ENCODE measurements at places on chromosomes 7 and 10.

DNA sequence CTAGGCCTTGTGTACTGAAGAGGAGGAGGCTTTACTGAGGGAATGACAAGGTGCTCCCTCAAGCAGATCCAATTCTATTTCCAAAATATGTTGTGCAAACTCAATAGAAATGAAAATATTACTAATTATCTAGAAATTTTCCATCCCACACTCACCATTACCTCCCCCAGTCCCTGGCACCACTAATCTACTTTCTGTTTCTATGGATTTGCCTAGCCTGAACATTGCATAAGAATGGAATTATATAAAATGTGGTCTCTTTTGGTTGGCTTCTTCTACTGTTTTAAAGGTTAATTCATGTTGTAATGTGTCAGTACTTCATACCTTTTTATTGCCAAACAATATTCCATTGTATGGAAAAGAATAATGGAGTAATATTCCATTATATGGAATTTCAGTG is 18.7 kb upstream of the NUB1 start:
- DNase-seq, result no peak

GRCh38 chr10:132994185-132994796 is 51.9 kb upstream of the CFAP46 start:
- no peak for DNase-seq

DNA sequence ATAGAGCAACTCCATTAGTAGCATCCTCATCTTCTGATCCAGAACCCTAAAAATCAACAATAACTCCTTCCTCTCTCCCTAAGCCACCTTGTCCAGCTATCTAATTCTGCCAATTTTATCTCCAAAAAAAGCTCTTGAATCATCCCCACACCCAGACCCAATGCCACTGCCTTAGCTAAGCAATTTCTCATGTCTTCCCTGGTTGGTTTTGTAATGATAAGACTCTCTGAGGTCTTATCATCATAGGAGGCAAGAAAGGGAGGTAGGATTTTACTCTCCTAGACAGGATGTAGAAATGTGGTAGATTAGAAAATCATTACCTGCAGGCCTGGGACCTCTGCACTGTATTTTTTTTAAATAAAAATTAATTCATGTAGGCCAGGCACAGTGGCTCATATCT is 283.5 kb upstream of the NEBL start:
- no peak for DNase-seq

GRCh38 chr7:146862415-146862814 is 745.8 kb downstream of the CNTNAP2 start:
- no peak for DNase-seq

DNA sequence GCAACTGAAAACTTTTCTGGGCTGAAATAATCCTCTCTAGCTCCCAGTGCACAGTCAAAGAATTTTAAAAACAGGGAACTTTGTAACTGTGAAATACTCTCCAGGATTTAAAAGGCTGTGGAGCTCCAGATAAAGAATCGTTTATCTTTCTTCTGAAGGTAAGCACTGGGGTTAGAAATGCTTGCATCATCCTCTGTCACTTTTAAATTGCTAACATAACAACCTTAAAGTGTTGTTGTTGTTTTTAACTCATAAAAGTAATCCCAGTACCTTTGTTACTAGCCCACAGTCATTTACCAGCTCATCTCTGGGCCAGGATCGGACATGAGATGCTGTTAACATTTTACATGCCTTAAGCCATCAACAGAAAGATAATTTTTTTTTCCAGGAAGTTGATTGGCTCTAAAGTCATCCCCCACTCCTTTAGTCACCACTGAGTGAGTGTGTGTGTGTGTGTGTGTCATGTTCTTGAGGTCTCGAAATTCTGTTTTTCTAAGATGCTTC is at the start of gene SLC39A12:
TSS of gene SLC39A12 (plus strand) at position 51 of the 504 bp plus-strand sequence. CDS start 1,359 bp downstream, outside the sequence.
- no peak for DNase-seq

GRCh38 chr7:137399827-137400823 is 56.6 kb upstream of the PTN start:
- no peak for DNase-seq

Data from naive thymus-derived CD4-positive, alpha-beta T cell (primary cell).